Lower lobe of right lung (tissue), 2 donors: ENCODE measurements at places on chromosomes 4 and X. TPM values are rescaled to one million over a fixed set of nuclear protein-coding genes. Genes with fewer than 3 reads are reported as not detected.
A peak's percentile ranks its signal among the peaks of the same experiment; 100 is the strongest.

- H3K36me3 ChIP-seq: no peaks in the 10 kb centered on the region
- no peak overlapping the region for H3K27ac ChIP-seq
- no peaks in the 10 kb centered on the region for H3K4me1 ChIP-seq
These were observed 46.7 kb upstream of the BTC start for GRCh38 chr4:74840936-74841509.

DNA sequence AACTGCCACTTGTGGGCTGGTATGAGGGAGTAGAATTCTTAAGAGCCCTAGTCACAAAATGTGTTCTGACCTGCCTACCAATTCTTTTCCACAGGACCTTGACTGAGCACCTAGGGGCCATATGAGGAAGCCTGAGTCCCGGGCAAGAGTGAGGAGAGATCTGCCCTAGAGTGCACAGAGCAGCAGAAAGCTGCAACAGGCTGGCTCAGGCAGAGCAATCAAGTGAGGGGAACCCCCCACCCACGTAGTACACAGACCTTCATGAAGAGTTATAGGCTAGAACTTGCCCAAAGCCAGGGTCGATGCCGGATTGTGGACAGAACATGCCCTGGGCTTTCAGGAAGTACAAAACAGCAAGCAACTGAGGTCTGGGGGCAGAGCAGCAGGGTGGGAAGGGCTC, 117.0 kb downstream of the SPOCK3 start:
- H3K36me3 ChIP-seq: no peaks in the 10 kb centered on the region
- no peak overlapping the region for H3K4me3 ChIP-seq
- no peaks in the 10 kb centered on the region for H3K27me3 ChIP-seq
- no peak for DNase-seq
- no peak overlapping the region for H3K27ac ChIP-seq

Gene TMEM35A
- 1.5 TPM for total RNA-seq

GRCh38 chr4:165609653-165610052, 230.8 kb downstream of the CPE start:
- DNase-seq: no peak
- no peaks in the 10 kb centered on the region for H3K36me3 ChIP-seq
- H3K4me1 ChIP-seq: no peaks in the 10 kb centered on the region
- no peak overlapping the region for H3K27ac ChIP-seq
- H3K27me3 ChIP-seq: no peaks in the 10 kb centered on the region

Gene MFAP3L
- total RNA-seq: 7.2 TPM

Gene FAM3A
- 39.7 TPM for total RNA-seq

DNA sequence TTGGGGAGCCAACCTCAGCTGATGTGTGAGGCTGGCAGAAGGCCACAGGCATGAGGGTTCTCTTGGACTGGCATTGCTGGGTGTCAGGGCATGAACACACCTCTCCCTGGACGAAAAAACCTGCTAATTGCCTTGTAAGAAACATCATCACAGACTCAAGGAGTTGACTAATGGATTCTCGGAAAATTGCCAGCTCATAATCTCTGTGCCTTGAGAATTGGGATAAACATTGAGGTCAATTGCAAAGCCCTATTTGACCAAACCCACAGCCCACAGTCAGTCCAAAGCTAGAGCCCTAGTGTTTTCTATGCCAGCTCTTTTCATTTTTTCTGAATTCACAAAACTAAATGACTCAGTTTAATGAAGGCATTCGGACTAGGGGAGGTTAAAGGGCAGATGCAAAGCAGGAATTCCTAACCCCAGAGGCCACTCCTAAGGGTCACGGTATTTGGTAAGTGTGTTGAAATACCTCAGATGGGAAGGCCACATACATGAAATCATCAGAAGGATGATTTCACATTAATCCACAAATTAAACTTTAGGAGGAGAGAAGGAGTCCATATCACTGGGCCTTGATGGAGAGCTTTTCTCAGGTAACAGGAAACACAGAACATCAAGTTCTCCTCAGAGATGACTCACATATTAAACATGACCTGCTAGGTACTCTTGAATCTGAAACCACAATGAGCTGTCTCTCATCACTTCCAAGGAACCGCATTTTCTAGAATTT, 39.0 kb upstream of the RASL11B start:
- no peaks in the 10 kb centered on the region for H3K27me3 ChIP-seq
- DNase-seq: no peak
- no peaks in the 10 kb centered on the region for H3K36me3 ChIP-seq

GRCh38 chr4:2260344-2261109, 1.4 kb downstream of the MXD4 start:
- H3K4me3 ChIP-seq: peak overlapping the region; percentile 98
- no peaks in the 10 kb centered on the region for H3K27me3 ChIP-seq
- peaks cover 72% of the 10 kb centered on the region for H3K4me1 ChIP-seq
- DNase-seq: peak; percentile 47
- peak overlapping the region; percentile 87 for H3K27ac ChIP-seq
